ENCODE measurements at places on chromosomes 6 and 20.
A peak's percentile ranks its signal among the peaks of the same experiment; 100 is the strongest.

GRCh38 chr6:145263778-145264211 is 471.5 kb downstream of the EPM2A start:
- no peak for DNase-seq

- no peak for DNase-seq
Measured at GRCh38 chr6:26272171-26272637, 92.8 kb upstream of the BTN3A2 start.

GRCh38 chr6:89215391-89215790 is 1.8 kb downstream of the GABRR1 start:
- DNase-seq = no peak

DNA sequence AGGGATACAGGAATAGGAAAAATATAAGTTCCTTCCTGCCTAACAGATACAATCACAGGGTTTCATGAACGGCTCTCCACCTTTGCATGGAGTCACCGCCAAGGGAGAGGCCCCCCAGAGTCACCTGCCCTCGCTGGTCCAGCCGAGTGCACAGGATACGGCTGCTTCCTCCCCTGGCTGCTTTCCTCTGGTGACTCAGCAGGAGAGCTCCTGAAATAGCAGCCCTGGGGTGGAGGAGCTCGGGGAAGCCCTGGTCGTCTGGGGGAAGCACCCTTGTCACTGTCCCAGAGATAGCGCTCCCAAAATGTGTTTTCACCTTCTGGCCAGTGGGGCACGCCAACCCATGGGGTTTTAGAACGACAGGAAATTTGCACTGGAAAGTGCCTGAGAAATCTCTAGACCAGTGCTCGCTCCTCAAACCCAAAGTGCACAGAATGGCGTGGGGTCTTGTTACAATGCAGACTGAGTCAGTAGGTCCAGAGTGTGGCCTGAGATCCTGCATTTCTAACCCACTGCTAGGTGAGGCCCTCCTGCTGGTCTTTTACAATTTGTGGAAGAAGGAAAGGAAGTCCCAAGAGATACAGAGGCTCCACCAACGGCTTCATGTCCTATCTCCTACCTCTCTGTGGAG is 35.9 kb upstream of the FAM50B start:
- DNase-seq = peak; percentile 43

- DNase-seq = peak; percentile 33
Measured at GRCh38 chr6:159172091-159172491, 2.9 kb downstream of the FNDC1 start.

DNA sequence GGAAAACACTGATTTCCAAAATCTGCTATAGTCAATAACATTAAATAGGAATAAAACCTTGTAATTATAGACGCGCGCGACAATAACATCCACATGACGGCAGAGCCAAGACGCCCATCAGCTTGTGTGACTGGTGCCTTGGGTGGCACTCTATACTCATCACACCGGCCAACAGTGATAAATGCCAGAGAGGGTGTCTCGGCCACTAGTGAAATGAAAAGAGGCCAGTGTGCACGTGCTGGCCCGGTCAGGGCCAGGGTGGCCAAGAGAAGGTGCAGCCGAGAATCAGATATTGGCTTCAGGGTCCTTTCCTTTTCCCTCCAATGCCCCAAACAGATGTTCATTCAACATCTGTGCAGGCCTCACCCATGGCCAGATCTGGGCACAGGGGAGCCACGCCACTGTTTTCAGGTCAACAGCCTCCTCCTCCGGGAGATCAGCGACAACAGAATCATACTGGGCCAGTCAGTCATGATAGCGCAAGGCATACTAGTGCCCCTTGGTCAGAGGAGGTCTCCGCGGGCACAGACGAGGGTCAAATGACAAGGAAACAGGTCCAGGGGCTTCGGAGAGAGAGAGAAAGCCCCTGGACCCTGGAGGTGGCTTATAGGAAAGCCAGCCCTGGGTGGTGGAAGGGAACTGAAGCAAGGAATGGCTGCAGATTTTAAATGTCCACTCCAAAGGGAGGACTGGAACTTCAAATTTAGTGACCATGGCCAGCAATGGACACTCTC is 134.5 kb downstream of the PRND start:
- no peak for DNase-seq

DNA sequence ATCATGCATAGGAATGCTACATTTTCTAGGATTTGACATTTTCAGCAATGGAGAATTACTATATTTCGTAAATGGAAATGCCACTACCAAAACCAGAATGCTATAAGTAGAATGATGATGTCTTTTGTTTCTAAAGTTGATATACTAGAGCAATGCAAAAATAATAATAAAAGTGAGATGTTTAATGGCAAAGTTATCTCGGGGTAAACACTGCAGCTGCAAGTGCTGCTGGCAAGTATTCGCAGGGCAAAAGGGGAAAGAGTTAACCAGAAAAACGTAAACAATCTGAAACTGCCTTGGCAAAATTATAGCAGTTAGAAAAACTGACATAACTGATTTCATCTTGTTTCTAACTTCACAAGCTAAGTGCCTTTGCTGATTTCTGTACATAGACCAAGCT is 45.5 kb upstream of the FILIP1 start:
- no peak for DNase-seq

DNA sequence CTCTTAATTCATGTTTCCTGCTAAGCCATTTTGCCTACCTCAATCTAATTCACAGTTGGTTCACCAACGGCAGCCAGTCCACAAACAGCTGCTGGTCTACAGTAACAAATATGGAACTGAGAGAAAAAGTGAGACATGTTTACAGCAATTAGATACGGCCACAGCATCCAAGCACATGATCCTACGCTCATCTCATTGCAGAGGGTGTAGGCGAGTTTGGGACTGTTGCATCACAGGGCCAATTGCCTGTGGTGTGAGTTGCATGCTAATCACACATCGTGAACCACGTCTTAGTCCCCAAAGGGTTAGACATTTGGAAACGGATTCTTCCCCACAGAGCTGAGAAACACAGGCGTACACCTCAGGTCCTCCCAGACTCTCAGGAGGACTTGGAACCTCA is 166.9 kb downstream of the EYA2 start:
- no peak for DNase-seq

GRCh38 chr20:43388268-43389002 is 69.3 kb upstream of the SRSF6 start:
- DNase-seq = peak; percentile 65

GRCh38 chr20:41547221-41547620 is 71.0 kb downstream of the CHD6 start:
- no peak for DNase-seq

DNA sequence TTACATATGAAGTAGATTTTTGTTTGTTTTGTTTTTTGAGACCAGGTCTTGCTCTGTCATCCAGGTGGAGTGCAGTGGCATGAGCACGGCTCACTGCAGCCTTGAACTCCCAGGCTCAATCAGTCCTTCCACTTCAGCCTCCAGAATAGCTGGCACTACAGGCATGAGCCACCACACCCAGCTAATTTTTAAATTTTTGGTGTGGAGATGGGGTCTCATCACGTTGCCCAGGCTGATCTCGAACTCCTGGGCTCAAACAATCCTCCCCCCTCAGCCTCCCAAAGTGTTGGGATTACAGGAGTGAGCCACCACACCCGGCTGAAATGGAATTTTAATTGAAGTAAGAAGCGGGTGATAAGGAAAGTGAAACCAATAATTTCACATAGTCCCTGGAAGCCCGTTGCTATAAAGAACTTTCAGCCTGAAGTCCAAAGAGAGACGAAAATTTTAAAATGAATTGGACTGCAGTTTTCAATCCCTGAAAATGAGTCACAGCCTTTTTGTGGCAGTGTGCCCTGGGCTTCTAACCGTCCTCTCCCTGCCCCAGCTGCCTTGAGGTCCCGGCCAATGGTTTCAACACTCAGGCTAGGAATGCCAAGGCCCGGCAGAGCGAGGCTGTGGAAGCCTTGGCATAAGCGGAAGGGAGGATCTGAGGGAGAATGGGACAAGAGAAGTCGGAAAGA is 757 bp downstream of the RAET1E start:
- peak; percentile 77 for DNase-seq

- DNase-seq = peak; percentile 36
Measured at GRCh38 chr6:143286251-143286795, 164.2 kb downstream of the ADAT2 start.
